ENCODE measurements at places on chromosomes 6 and 20. TPM values are rescaled to one million over a fixed set of nuclear protein-coding genes. Genes with fewer than 3 reads are reported as not detected.

- H3K4me3 ChIP-seq: peak overlapping the region; percentile 95
- peak; percentile 45 for DNase-seq
- H3K27me3 ChIP-seq: no peaks in the 10 kb centered on the region
These were observed 632 bp downstream of the PCMT1 start for GRCh38 chr6:149750136-149750609.

GRCh38 chr6:161125591-161125990 is 134.0 kb downstream of the MAP3K4 start:
- no peaks in the 10 kb centered on the region for H3K4me1 ChIP-seq
- H3K36me3 ChIP-seq: no peaks in the 10 kb centered on the region

- no peak overlapping the region for H3K27ac ChIP-seq
- H3K27me3 ChIP-seq: no peaks in the 10 kb centered on the region
- no peaks in the 10 kb centered on the region for H3K4me1 ChIP-seq
- no peak for DNase-seq
- H3K4me3 ChIP-seq: no peak overlapping the region
These were observed 5.2 kb upstream of the SLC22A7 start for GRCh38 chr6:43292763-43293318.

DNA sequence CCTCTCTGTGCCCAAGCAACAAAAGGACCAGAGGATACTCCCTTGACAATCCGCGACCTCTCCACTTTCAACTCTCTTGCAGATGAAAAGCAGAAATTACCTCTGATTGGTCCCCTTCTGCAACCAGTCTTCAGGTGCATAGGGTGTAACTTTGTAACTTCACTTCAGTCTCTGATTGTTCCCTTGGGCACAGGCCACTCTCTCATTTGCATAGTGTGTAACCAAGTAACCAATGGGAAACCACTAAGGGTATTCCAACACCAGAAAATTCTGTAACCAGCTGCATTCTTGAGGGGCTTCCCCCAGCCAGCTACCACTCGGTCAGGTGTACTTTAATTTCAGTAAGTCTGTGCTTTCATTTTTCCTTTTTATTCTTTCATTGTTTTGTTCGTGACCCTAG is 4.4 kb upstream of the RAET1L start:
- H3K4me3 ChIP-seq: no peak overlapping the region
- DNase-seq: no peak
- no peak overlapping the region for H3K27ac ChIP-seq
- H3K27me3 ChIP-seq: peaks cover 29% of the 10 kb centered on the region
- no peaks in the 10 kb centered on the region for H3K36me3 ChIP-seq
- peaks cover 4% of the 10 kb centered on the region for H3K4me1 ChIP-seq

Gene MYMX
- not detected for total RNA-seq

DNA sequence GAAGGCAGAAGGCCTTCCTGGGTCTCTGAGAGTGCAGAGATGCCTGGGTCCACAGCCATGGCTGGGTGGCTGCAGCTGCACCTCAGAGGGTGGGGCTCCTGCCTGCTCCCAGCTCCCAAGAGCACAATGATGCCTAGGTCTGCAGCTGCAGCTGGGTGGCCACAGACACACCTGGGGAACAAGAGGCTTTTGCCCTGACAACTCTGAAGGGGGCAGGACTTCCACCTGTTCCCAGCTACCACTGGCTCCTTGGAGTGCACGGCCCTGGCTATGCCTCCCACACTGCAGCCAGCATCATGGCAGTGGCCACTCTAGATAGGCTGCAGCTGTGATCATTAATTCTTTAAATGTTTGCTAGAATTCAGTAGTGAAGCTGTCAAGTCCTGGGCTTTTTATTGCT is 511.3 kb downstream of the ADGRB3 start:
- no peak overlapping the region for H3K27ac ChIP-seq
- no peaks in the 10 kb centered on the region for H3K36me3 ChIP-seq
- no peaks in the 10 kb centered on the region for H3K4me1 ChIP-seq
- H3K27me3 ChIP-seq: no peaks in the 10 kb centered on the region

GRCh38 chr6:27777126-27777525 is 135.1 kb downstream of the OR2B2 start:
- H3K27ac ChIP-seq: no peak overlapping the region
- H3K27me3 ChIP-seq: no peaks in the 10 kb centered on the region
- no peaks in the 10 kb centered on the region for H3K36me3 ChIP-seq
- DNase-seq: no peak
- no peaks in the 10 kb centered on the region for H3K4me1 ChIP-seq

Gene RHAG
- total RNA-seq: not detected

- no peaks in the 10 kb centered on the region for H3K36me3 ChIP-seq
- no peaks in the 10 kb centered on the region for H3K4me1 ChIP-seq
- H3K27me3 ChIP-seq: no peaks in the 10 kb centered on the region
- no peak overlapping the region for H3K27ac ChIP-seq
- H3K4me3 ChIP-seq: no peak overlapping the region
These were observed 164.8 kb upstream of the NT5E start for GRCh38 chr6:85285114-85285513.

- no peaks in the 10 kb centered on the region for H3K36me3 ChIP-seq
- no peak overlapping the region for H3K4me3 ChIP-seq
- H3K4me1 ChIP-seq: no peaks in the 10 kb centered on the region
These were observed 27.7 kb upstream of the PAX1 start for GRCh38 chr20:21677781-21678180.

GRCh38 chr6:121771937-121772720 is 336.7 kb downstream of the GJA1 start:
- H3K36me3 ChIP-seq: no peaks in the 10 kb centered on the region
- H3K27ac ChIP-seq: no peak overlapping the region
- no peaks in the 10 kb centered on the region for H3K27me3 ChIP-seq
- no peak overlapping the region for H3K4me3 ChIP-seq
- H3K4me1 ChIP-seq: no peaks in the 10 kb centered on the region

Gene AKAP12
- total RNA-seq: 115 TPM

Gene MAS1
- not detected for total RNA-seq

GRCh38 chr6:15551798-15552197 is 111.0 kb downstream of the DTNBP1 start:
- DNase-seq: peak; percentile 53
- H3K27ac ChIP-seq: no peak overlapping the region
- no peaks in the 10 kb centered on the region for H3K4me1 ChIP-seq
- no peaks in the 10 kb centered on the region for H3K36me3 ChIP-seq
- H3K27me3 ChIP-seq: no peaks in the 10 kb centered on the region
- no peak overlapping the region for H3K4me3 ChIP-seq

DNA sequence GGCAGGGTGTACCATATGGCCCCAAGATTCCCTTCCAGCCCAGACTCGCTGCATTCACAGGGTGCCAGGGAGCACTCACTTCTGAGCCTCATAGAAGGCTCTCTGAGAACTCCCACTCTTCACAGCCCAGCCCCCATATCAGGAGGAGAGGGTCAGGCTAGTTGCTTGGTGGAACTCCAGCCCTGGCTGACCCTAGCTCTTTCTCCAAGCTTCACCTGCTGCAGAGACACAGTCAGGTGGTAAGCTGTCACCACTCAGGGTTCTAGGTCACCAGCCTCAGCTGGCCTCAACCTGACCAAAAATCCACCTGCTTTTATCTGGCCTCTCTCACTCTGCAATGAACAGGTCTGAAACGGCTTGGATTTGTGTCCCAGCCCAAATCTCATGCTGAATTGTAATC is 162.7 kb upstream of the MLN start:
- no peak overlapping the region for H3K27ac ChIP-seq
- DNase-seq: no peak
- peaks cover 13% of the 10 kb centered on the region for H3K27me3 ChIP-seq
- H3K4me3 ChIP-seq: no peak overlapping the region
- no peaks in the 10 kb centered on the region for H3K36me3 ChIP-seq
- H3K4me1 ChIP-seq: no peaks in the 10 kb centered on the region

GRCh38 chr20:47127999-47128398 is 228.5 kb downstream of the ZMYND8 start:
- H3K27ac ChIP-seq: no peak overlapping the region
- H3K4me1 ChIP-seq: peaks cover 33% of the 10 kb centered on the region
- no peaks in the 10 kb centered on the region for H3K36me3 ChIP-seq
- no peaks in the 10 kb centered on the region for H3K27me3 ChIP-seq

GRCh38 chr6:68343901-68344300 is 291.2 kb upstream of the ADGRB3 start:
- H3K27ac ChIP-seq: no peak overlapping the region
- H3K36me3 ChIP-seq: no peaks in the 10 kb centered on the region
- no peak overlapping the region for H3K4me3 ChIP-seq

GRCh38 chr20:6768228-6769140 is 998 bp downstream of the BMP2 start:
- no peak overlapping the region for H3K27ac ChIP-seq
- peaks cover 13% of the 10 kb centered on the region for H3K4me1 ChIP-seq
- H3K27me3 ChIP-seq: no peaks in the 10 kb centered on the region
- no peaks in the 10 kb centered on the region for H3K36me3 ChIP-seq
- peak; percentile 38 for DNase-seq

DNA sequence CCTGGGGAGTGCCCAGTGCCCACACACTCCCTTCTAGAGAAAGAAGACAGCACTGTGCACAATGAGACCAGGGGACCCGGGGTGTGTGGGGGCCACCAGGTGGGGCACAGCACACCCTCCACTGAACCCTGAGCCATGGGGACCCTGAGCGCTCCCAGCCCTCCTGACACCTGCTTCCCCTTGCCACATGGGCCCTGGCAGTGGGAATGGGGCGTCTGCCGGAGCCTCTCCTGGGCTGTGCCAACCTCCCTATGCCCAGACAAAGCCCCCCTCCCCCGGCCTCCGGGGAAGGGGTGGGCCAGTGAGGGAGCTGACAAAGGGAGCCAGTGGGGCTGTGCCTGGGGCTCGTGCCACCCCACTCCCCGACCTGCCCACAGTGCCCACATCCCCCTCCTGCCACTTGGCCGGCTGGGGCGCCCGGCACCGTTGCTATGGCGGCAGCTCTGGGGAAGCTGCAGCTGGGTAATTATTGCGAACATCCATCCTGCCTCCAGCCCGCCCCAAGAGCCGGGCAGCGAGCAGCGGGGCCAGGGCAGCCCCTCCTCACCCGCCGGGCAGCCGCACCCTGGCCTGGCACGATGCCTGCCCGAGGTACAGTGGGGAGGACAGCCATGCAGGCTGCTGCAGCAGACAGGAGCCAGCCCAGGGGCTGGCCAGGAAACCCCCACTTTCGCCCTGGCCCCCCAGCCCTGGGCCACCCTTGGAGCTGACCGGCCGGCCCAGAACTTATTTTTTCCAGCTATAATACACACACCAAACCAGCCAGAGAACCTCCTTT is 41.9 kb upstream of the NOL4L start:
- no peaks in the 10 kb centered on the region for H3K36me3 ChIP-seq
- H3K4me3 ChIP-seq: no peak overlapping the region
- no peak for DNase-seq
- no peaks in the 10 kb centered on the region for H3K27me3 ChIP-seq

DNA sequence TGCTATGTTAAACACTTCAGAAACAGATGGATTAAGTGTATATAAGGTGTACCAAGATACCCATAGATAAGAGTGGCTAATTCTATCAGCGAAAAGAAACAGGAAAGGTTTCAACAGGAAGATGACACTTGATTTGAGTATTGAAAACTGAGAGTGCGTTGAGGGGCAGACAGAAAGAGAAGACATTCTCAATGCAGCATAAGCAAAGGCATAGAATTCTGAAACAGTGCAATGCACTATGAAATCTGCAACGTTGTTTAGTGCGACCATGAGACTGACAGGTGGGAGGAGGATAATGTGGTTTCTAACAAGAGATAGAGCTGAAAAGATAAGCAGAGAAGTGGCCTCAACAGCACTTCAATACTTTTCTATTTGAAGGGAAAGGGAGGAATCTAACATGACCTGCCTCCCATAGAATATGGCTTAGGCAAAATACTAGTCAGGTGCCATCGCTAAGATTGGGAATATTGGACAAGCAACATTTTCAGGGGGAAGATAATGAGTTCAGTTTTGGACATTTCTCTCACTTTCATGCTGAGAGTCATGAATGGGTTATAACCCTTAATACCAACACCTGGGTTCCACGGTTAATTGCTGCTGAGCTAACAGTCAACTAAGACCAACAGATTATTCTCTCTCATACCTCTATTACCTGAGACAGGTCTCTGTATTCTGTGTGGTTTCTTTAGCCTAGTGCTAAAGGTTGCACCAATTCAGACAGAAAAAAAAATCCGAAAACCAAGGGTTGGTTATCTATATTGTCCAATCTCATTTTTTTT is 312.9 kb upstream of the ARID1B start:
- H3K4me3 ChIP-seq: no peak overlapping the region
- DNase-seq: no peak
- H3K27me3 ChIP-seq: no peaks in the 10 kb centered on the region
- no peaks in the 10 kb centered on the region for H3K4me1 ChIP-seq
- H3K36me3 ChIP-seq: no peaks in the 10 kb centered on the region

Gene ANKRD66
- not detected for total RNA-seq

- no peaks in the 10 kb centered on the region for H3K36me3 ChIP-seq
- H3K27ac ChIP-seq: no peak overlapping the region
- no peak for DNase-seq
- no peak overlapping the region for H3K4me3 ChIP-seq
- H3K27me3 ChIP-seq: no peaks in the 10 kb centered on the region
These were observed 80.7 kb upstream of the CLDN20 start for GRCh38 chr6:155183095-155183494.

DNA sequence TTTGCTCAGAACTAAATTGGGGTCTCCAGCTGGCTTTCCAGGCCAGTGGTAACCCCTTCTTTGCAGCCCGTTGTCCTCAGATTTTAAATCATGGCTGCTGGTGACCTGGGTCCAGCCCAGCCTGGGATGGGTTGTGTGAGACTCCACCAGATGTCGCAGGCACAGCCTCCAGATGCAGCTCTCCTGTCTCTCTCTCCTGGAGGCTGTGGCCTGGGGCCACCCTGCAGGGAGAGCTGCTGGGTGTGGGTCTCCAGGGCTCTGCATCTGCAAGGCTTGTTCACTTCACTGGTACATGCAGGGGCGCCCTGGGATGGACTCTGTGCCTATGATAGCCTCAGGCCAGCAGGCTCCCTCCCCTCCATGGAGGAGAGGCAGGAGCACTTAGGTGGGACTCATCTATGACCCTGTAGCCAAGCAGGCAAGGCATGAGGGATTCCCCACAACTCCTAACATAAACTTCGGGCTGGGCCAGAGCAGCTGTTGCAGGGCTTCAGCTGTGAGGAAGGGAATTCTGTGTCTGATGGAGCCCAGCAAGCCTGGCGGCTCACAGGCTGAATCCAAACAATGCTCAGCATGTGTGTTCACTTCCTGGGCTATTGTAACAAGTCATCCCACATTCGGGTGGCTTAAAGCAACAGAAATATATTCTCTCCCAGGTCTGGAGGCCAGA is 94.7 kb upstream of the NXT1 start:
- H3K36me3 ChIP-seq: no peaks in the 10 kb centered on the region
- H3K4me3 ChIP-seq: no peak overlapping the region
- DNase-seq: no peak
- H3K27ac ChIP-seq: no peak overlapping the region

GRCh38 chr6:18347021-18347577 is 40.1 kb upstream of the RNF144B start:
- no peaks in the 10 kb centered on the region for H3K36me3 ChIP-seq
- H3K27ac ChIP-seq: peak overlapping the region; percentile 44
- no peak overlapping the region for H3K4me3 ChIP-seq
- peaks cover 10% of the 10 kb centered on the region for H3K4me1 ChIP-seq

- H3K4me3 ChIP-seq: no peak overlapping the region
- H3K4me1 ChIP-seq: no peaks in the 10 kb centered on the region
- no peaks in the 10 kb centered on the region for H3K27me3 ChIP-seq
- H3K36me3 ChIP-seq: no peaks in the 10 kb centered on the region
- no peak overlapping the region for H3K27ac ChIP-seq
These were observed 257.5 kb downstream of the MMUT start for GRCh38 chr6:49205526-49205925.

Data from astrocyte (in vitro differentiated cells and primary cell).